ENCODE measurements at places on chromosomes 1 and 21.

DNA sequence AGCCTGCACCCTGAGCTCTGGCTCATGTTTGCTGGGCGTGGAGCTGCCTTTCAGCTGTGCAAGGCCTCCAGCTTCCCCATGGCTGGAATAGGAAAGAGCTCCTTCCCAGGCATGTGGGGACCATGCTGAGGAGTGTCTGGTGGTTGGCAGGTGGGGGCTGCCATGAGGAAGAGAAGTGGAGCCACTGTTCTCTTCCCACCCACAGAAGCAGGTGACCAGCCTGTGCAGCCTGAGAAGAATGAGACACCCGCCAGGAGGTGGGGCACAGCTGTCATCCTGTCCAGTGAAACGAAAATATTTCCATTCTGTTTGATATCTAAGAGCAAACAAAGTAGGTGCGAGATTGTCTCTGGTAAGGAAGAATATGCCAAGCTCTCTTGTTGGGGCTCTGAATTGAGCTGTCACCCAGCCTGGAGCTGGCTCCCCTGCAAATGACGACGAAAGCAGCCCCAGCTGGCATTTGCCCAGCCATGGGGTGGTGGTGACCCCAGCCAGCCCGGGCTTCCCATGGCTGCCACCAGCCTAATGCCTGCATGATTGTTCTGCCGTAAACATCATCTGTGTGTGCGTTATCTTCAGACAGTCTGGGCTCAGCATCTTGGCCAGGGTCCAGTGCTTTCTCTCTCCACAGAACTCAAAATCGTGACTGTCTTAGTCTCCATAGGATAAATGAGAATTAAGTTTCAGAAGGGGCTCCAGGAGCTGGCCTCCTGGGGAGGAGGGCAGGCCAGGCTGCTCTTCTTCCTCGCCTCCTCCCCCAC is 429.8 kb upstream of the VAMP3 start:
- DNase-seq = no peak

DNA sequence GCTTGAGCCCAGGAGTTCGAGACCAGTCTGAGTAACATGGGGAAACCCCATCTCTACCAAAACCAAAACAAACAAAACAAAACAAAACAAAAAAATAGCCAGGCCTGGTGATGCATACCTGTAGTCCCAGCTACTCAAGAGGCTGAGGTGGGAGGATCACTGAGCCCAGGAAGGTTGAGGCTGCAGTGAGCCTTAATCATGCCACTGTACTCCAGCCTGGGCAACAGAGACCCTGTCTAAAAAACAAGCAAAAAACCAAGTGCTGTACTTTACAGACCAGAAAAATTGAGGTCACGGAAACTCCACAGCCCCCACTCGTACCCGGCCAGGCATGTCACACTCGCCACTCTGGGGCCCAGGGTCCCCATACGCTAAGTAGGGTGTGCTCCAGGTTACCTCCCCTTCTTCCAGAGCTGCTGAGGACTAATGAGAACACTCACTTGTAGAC is 22.9 kb downstream of the ATP2B4 start:
- peak; percentile 20 for DNase-seq

DNA sequence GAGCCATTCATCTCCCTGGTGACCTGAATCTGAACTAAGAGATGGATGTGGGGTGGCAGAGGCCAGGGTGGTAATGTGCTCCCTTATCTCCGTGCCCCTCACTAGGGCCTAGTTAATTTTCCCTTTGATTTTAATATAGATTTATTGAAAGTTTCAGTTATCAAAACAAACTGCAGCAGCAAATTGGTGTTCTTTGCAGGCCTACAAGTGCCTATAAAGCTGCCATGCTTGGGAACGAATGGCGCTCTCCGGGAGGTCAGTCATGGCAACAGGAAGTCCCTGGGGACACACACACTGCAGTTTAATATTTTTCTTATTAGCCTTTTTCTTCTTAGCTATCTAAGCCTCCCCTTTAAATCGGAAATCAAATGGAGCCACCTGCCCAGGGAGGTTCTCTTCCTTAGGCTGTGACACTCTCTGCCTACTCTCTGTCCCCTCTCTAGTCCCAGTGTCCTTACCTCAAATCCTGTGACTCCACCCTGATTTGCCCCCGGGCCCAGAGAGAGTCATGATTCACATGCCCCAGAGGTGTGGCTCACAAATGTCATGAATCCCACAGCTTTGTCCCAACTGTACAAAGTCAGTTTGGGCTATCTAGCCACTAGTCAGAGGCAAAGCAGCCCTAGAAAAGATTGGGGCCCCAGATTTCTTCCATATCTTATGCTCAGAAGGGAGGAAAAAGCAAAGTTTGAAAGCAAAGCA is 4.3 kb upstream of the ERI3 start:
- DNase-seq = no peak

DNA sequence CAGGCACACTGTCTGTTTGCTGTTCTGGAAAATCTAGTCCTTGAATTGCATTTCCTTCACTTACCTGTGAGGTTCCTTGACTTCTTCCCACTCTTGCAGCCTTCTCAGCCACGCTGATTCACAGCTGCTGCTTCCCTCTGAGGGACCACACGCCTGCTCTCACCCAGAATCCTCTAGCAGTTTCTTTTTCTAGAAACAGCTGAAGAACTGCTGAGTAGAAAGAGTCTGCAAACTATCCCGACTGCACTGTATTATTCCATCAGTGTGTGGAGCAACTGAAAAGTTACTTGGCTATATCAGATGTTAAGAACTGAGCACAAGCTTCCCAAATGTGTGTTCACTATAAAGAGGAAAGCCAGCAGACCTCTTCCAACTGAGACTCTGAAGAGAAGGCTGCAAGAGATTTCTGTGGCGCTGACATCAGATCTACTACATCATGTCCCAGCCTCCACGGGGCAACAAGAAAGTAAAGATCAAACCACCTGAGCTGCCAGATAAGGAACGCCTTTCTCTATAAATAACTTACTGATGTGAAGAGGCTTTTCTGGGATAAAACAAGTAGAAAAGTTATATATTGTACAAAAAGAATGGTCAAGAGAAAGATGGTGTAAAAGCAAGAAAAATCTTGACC is 226.6 kb downstream of the RERE start:
- no peak for DNase-seq

- peak; percentile 55 for DNase-seq
Observed at GRCh38 chr1:31593770-31594632, 17.7 kb downstream of the TINAGL1 start.

- DNase-seq = peak; percentile 80
Observed at GRCh38 chr1:56255516-56256152, 323.7 kb downstream of the PLPP3 start.

DNA sequence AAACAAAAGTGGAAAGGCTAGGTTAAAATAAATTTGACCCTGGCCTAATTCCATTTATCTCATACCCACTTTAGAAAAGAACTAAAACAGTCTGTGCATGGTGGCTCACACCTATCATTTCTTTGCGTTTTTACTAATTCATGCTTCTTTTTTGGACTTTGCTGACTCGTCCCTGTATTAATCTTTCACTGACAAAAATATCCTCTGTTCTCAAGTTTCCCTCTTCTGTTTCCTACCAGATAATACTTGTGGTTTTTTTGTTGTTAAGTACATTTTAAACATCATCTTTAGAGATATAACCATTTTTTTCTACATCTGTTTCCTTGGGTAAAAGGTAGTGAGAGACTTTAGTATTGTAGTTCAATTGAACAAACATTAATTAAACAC is 11.5 kb downstream of the CNST start:
- DNase-seq = no peak

Measured in inflammatory macrophage treated with lipopolysaccharide for 4 hours (primary cell).